ENCODE measurements at places on chromosomes 7 and 10.

- DNase-seq: no peak
Measured at GRCh38 chr10:100727808-100728207, 17.6 kb upstream of the PAX2 start.

GRCh38 chr10:73653701-73654100, 2.1 kb downstream of the SYNPO2L start:
- peak; percentile 63 for DNase-seq

- DNase-seq: no peak
Measured at GRCh38 chr7:3245721-3246120, 55.3 kb upstream of the SDK1 start.

DNA sequence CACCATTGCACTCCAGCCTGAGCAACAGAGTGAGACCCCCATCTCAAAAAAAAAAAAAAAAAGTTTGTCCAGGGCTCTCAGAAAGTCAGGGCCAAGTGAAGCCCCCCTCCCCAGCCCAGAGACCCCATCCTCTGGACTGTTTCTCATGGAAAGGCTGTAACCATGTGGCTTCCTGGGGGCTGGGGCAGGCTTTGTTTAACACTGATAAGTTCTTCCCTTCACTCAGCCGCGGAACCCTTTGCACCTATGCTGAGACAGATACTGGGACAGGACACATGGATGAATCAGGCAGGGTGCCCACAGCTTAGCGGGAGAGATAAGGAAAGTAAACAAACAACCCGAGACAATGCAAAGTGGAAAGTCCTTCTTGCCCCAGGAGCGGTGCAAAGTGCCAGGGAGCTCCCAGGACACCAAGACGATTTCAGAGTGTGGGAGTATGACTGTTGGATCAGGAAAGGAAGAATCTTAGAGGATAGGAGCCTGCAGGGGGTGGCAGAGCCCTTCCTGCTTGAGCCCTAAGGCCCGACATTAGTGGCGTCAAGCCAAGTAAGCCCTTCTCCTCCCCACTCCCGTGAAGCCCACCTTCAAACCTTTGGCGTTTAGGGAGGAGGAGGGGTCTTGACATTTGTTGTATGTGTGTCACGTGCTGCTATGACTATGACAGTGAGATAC, 11.6 kb downstream of the MLXIPL start:
- DNase-seq: peak; percentile 74

- no peak for DNase-seq
Measured at GRCh38 chr7:80941208-80941758, 22.4 kb upstream of the SEMA3C start.

Data from HuH-7 (cell line).